ENCODE measurements at places on chromosomes 1 and 21. TPM values are rescaled to one million over a fixed set of nuclear protein-coding genes. Genes with fewer than 3 reads are reported as not detected.

DNA sequence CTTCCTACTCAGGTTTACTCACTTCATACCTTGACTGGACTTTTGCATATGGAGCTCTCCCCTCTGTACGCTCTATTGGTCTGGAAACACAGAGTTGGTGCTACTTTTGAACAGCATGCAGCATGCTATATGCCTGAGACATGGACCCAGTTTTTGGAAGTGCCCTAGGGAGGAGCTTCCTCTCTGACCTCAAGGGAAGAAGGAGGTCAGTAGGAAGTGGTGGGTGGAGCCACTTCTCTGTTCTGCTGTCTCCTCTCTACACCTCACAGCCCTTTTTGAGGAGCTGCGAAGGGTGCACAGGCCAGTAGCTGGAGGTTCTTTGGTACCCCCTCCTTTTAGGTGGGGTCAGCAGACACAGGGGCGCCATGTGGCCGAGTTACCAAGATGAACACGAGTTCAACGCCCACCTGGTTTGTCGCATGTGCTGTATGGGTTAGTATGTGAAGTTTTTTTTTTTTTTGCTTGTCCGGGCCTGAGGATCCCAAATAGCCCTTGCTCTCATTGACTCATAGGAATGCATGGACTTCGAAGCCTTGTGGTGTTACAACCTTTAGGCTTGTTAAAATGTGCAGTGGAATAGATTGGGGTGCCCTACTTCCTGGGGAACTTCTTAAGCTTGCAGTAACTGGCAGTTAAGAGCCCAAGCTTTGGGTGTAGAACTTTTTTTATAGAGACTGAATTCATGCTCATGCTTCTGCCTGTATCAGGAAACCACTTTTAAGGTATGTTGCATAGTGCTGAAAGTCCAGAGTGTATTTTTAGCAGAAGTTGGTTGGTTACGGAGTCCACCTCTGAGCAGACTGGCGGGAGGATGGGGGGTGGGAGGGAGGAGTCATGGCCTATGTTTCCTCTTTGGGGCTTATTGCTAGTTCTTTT is 10.7 kb downstream of the MACF1 start:
- no peaks in the 10 kb centered on the region for H3K27me3 ChIP-seq
- DNase-seq = no peak
- H3K4me1 ChIP-seq = peaks cover 19% of the 10 kb centered on the region
- no peaks in the 10 kb centered on the region for H3K36me3 ChIP-seq
- no peak overlapping the region for H3K27ac ChIP-seq
- no peak overlapping the region for H3K4me3 ChIP-seq

ZNF695 gene
- not detected for total RNA-seq

NEGR1 gene
- 46.0 TPM for total RNA-seq

HPCA gene
- not detected for total RNA-seq

TPTE gene
- total RNA-seq = not detected

Data from tibial nerve (tissue), 4 donors.